ENCODE measurements at places on chromosomes 7 and 10.

GRCh38 chr10:102678842-102679289 is 34.6 kb downstream of the TRIM8 start:
- DNase-seq: peak; percentile 87

GRCh38 chr7:40715053-40715430 is 580.2 kb downstream of the SUGCT start:
- no peak for DNase-seq

DNA sequence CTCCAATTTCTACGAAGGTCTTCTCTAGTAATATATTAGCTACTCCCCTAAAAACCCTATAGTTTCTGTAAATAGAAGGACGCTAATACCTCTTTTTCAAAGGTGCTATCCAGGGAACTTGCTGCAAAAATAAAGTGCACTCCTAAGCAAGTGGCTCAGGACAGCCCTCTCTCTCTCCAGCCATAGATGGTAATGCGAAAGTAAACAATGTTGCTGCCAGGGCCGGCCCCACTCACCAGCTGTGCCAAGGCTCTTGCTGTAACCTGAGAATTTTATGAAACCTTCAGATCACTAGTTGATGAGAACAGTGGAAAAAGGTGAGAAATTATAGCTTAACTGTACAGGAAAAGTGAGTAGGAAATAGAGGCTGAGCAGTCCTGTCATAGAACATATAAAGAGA is 10.9 kb upstream of the TAS2R39 start:
- peak; percentile 33 for DNase-seq

DNA sequence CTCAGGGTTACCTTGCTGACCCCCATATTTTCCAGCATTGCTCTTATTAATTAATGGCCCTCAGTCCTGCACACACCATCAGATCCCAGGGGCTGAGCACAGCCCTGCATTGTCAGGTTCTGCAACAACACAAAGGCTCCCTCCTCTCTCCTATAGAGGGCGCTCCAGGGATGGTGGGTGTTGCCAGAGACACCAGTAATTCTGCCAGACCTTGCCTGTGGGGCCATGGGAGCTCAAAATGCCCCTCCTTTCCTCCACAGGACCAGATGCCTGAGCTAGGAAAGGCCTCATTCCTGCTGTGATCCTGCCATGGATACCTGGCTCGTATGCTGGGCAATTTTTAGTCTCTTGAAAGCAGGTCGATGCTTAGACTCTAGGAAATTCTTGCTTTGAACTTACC is 42.8 kb upstream of the PRSS58 start:
- DNase-seq: no peak

GRCh38 chr7:66642186-66642585 is 13.5 kb downstream of the KCTD7 start:
- DNase-seq: no peak

GRCh38 chr10:119493155-119493554 is 49.4 kb downstream of the RGS10 start:
- no peak for DNase-seq

- DNase-seq: no peak
These were observed 61.0 kb upstream of the TMEM248 start for GRCh38 chr7:66859794-66860645.

DNA sequence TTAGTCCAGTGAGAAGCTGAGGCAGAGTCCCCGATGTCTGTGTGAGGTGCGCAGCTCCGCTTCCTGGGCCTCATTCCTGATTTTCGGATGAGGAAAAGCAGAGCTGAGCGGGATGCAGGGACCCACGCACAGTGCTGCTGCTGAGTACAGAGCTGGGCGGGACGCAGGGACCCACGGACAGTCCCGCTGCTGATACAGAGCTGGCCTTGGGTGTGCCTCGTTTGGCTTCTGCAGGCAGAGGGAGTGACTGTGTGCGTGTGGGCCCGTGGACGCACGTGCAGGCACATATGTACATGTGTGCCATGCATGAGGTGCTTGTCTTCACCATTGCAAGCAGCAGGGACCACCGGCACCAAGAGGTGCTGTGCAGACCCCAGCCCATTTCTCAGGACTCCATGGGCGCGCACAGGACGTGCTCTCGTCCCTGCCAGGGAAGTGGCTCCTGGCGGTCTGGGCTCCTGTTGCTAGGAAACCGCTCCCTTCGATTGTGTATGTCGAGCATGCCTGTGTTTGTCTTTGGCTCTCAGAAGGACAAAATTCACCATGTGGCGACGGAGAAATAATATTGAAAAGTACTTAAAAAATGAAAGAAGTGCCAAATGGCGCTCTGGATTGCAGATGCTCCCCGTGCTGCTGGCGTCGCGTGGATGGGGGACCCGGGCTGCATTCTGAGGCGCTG is 303.8 kb upstream of the MKI67 start:
- DNase-seq: no peak

- DNase-seq: no peak
These were observed 5.2 kb upstream of the MALRD1 start for GRCh38 chr10:19043431-19043830.

DNA sequence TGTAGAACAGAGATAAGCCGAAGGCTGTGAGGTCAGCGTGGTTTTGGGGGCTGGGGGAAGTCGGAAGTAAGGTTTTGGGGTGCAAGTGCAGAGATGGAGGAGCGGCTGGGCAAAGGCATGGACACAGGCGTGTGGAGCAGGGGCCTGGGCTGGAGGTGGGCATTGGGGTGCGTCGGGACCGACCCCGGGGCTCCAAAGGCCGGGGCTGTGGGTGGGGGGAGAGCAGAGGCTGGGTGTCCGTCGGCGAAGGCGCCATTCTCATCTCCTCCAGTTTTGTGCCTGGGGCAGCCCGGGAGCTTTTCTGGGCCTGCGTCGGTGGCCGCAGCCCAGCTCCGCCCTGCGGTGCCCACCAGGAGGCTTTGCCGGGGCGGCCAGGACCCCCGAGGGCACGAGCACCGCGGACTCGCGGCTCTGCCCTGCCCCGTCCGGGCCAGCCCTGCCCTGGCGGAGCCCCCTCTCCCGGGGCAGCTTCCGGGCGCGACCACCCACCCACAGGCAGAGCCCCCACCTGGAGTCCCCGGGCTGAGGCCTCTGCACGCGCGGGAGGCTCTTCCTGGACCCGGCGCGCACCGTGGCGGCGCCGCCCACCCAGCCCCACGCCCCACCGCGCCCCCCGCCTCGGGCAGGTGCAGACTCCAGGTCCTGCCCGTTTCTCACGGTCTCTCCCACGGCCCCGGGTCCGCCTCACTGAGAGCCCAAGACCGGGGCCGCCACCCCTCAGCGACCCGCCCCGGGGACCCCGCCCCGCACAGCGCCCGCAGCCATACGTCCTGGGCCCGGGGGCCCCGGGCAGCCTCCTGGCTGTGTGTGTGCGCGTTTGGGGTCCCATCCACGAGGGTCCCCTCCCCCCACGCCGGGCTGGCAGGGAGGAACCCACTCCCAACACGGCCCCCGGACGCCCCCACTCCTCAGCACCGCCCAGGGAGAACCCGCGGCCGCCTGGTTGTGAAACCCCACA is 7.7 kb upstream of the SCART1 start:
- no peak for DNase-seq

DNA sequence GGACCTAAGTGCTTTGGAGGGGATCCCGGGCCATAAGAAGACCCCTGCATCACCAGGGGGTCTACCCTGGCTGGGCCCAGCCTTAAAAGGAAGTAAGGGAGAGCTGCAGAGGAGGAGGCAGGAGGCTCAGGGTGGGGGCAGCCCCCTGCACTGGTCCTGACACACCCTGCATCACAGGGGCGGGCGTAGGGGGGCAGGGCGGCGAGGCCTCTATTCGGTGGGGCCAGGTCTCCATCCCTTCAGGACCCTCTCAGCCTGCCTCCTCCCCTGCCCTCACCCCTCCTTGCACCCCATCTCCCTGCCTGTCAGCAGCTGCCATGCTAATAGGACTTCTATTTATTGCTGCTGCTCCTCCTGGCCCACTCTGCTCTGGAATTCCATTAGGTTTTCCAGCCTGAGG is 101.4 kb downstream of the C10orf105 start:
- DNase-seq: no peak

DNA sequence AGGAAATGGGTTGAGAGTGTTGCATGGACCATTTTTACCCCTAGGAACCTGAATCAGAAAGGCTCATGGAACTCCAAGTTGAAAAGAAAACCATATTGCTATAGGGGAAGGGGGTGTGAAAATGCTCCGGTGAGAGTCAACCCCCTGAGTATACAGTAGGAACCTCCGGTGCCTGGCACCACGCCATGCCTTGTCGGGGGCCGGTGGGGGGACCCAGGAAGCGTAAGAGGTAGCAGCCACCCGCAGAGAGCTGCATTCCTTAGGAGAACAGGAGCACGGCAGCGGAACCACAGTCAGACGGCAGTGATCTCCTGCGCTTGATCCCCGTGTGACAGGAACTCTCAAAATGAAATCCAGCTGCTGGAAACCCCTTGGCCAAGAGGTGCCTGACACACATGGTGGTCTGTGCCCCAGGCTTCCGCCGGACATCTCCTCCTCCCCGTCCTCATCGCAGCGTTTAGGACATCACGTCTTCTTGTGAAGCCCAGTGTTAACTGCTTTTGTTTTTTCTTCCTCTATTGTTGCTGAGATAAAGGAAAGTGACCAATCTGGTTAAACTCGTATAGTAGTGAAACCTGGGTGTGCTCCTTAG is 186.8 kb downstream of the CELF2 start:
- no peak for DNase-seq

DNA sequence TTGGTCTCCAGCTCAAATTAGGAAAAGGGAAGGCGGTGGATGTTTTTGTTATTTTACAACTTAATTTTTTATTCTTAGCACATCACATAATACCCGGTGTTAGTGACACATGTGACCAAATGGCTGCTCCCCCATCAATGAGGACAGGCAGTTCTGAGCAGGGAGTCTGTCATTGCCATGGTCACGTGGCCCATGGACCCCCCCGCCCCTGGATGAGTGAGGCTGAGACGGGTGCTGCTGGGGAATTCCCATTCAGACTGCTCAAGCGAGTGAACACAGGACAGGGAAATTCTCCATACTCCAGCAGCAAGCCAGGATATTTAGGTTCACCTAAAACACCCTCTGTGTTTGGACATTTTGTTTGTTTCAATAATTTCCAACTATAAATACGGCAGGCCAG is 34.7 kb upstream of the SLC35B4 start:
- DNase-seq: no peak

- DNase-seq: no peak
These were observed 809 bp downstream of the HOXA9 start for GRCh38 chr7:27164367-27165088.

DNA sequence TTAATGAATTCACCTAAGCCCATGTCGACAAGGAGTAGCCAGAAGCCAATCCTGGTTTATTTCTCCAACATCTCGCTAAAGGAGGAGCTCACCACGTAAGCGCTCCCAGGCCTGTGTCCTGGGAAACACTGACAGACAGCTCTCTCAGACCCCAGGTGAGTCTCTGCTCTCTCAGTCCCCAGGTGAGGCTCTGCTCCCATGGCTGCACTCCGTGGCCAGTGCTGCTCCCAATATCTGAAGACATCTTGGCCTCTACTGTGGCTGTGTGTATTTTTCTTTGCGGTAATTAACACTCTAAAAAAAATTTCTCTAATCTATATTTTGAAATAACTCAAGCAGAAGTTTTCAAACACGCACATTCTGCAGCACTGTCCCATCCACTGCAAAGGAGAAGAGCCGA is 564.5 kb downstream of the PTPRN2 start:
- DNase-seq: no peak

- DNase-seq: no peak
These were observed 8.6 kb upstream of the INHBA start for GRCh38 chr7:41711283-41712064.

DNA sequence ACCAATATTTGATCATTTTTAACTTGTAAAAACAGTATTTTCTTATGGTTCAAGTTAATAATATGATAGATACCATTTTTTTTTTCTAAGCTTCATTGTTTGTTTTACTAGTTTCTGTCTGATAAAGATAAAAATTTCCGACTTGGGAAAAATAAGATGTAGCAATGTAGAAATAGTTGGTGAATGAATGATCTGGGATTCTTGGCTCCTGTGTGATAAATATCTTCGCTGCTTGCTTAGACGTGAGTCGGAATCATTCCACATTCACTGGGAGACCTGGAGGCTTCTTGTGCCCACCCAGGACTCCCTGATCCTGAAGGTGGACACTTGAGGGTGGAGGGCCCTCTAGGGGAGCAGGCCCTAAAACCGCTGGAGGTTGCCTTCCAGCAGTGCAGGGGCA is 47.9 kb downstream of the EXOC4 start:
- no peak for DNase-seq

DNA sequence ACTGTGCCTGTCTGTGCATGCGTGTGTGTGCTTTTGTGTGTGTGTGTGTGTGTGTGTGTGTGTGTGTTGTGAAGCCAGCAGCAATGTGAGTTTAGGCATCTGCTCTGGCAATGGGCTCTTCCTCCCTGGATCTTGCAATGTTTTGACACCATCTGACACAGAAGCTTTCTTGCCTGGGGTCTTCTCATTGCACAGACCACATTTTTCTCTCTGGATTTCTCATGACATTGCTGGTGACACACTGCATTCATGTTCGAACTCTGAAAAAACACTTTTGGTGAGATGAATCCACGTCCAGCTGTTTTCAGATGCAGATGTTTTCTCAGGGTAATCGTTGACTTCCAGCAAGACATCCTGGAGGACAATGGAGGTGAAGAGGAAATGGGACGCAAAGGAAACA is 63.0 kb upstream of the FZD8 start:
- no peak for DNase-seq

DNA sequence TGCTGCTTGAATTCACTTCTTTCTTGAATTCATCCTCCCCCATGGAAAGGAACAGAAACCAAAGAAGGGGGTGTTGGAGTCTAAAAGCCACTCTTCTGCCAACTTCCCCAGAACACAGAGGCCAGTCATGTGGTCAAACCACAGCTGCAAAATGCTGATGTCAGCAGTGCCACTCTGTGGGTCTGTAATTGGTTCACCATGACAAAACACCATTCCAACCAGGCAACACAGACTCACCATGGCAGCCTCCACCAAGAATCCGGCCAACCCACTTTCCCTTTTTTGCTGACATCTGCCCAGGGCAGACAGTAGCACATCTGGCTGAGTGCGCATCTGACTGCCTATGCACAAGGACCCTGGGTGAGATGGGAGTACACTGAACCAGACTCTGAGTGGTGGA is 16.8 kb downstream of the OSBPL3 start:
- DNase-seq: peak; percentile 31

DNA sequence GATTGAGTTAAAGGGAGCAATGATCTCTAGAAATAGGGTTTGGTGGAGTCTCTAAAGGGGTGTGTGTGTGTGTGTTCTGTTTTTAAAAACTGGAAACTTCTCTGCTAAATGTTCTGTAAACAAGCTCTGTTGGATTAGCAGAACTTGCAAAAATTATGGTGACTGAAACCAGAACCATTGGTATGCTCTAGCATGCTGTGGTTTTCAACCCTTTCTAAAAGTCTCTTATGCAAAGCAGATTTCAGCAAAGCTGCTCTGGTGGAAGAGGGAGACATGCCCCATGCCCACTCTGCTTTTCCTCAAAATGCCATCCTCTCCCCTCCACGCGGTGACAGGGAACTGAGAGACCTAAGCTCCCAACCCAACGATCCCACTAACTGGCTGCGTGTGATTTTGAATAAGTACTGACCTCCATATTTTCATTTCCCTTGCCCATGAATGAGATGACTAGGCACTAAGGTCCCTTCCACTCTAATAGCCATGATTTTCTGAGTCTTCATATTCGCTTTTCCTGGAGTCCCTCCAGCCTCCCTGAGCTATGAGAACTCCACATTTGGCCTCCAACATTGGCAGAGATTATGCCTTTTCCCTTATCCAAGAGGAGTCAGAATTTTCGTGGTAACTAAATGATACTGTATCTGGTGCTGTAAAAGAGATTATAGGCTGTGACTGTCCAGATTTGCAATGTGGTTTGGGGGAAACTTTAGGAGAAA is 117.3 kb upstream of the PALS2 start:
- DNase-seq: no peak

- peak; percentile 10 for DNase-seq
These were observed 29.2 kb downstream of the TRRAP start for GRCh38 chr7:98907570-98907969.

- DNase-seq: no peak
These were observed 21.9 kb downstream of the CHCHD3 start for GRCh38 chr7:133060004-133060403.

Data from adrenal gland (tissue), 19 donors.